Posterior cingulate gyrus (tissue), 11 donors: ENCODE measurements at places on chromosomes 5 and 9.
A peak's percentile ranks its signal among the peaks of the same experiment; 100 is the strongest.

DNA sequence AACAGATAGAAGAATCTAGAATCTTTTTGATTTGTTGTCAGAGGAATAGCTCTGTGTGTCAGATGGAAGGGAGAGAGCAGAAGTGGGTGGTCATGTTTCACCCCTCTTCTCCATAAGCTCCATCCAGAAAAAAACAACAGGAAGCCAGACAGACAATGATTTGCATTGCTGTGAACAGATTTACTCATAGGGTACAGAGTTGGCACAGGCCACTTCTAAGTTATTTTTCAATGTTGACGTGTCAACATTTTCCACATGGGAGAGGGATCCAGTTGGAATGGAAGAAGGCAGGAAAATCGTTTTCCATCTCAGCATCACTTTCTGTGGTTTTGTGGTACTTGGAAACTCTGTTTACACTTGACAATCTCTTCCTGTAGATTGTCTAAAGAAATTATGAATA is 86.7 kb downstream of the INSYN2B start:
- DNase-seq, result no peak

DNA sequence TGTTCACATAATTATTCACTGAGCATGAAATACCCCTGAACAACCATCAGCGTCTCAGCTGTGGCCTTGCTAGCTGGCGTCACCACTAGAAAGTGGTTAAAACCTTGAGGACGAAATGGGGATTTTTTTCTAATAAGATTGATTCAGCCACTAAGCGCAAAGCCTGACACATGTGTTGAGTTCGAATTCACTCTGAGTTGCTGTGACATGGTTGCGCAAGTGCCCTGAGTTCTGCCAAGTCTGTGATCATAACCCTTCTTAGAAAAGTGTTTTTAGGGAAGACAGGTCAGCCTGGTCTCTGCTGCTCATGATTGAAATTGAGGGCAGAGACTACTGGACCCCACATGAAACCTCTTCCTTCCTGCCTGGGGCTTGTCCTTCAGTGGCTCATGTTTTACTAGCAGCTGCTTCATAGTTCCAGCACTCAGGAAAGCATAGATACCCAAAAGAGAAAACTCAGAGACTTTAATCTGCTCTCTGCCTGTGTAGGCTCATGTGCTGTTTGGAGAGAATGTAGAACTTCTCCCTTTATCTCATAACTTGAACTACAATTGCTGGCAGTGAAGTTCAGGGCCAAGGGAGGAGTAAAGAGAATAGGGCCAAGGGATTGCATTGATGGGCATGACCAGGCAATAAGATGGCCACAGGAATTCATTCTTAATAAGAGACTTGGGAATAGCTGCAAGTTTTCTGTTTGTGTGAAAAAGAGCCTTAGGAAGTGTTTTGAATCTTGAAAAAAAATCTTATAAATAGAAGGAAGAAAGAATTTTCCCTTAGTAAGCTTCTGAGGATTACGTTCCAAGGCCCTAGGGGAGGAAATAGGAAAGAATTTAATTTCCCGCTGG is 66.8 kb upstream of the CXCL14 start:
- DNase-seq, result no peak

DNA sequence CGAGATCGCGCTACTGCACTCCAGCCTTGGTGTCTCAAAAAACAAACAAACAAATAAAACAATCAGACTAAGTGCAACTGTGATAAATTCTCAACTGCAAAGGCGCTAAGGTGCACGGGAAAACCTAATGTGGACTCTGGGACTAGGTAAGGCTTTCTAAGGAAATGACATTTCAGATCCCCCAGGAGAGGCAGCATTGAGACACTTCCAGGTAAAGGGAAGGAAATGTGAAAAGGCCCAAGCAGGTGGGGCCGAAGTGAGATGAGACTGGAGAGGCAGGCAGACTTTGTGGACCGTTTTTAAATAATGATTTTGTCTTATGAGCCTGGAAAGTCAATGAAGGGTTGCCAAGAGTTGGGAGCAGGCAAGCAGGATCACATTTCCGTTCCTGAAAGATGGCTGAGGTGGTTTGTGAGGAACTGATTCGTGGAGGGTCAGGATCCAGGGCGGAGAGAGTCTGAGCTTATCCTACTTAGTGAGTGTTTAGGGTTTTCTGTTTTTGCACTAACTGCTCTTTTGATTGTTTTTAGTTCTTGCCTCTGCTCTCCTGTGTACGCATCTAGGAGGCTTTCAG is 2.0 kb upstream of the APBA1 start:
- no peak for DNase-seq

DNA sequence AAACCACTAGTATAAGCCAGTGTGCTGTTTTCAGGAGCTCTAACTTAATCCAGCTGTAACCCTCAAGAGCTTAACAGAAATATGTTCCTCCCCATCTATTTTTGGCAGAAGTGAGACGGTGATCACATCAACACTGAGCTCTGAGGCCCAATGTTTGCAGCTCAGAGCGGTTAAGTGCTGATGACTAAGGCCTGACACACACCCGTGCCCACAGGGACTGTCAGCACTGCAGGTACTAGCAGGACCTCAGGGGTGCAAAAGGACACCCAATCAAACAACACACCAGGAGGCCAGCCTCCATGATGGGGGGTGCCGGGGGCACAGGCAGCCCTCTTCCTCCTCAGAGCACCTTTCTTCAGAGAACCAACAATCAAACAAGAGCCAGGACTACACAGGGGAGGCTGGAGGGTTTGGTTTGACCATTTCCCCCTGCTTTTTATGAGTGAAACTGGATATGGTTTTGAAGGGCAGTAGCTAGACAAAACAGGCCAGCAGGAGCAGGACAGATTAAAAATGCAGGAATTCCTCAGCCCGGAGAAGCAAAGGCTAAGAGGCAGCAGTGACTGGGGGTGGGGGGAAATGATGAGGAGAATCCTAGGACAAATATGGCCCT is 61.3 kb downstream of the RAPGEF1 start:
- no peak for DNase-seq

GRCh38 chr9:31013371-31013770 is 1371.1 kb upstream of the ACO1 start:
- DNase-seq, result no peak

DNA sequence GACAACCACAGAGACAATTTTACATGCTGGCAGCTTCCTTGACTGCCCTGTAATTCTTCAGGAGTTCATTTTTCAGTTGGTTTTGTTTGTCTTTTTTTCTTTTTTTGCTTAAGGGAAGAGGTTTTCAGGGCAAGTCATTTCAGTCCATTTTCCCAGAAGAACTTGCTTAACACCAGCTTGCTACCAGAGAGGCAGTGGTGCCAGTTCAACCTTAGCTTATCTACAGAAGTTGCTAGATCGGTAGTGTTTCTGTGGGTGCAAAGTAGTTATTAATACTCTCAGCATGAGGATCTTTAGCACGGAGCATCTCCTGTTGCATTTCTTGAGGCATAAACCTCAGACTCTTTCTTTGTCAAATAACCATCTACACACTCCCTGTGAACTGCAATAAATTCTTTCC is 1.1 kb downstream of the SPEF2 start:
- no peak for DNase-seq

GRCh38 chr5:80986382-80986781 is 26.2 kb downstream of the RASGRF2 start:
- no peak for DNase-seq

DNA sequence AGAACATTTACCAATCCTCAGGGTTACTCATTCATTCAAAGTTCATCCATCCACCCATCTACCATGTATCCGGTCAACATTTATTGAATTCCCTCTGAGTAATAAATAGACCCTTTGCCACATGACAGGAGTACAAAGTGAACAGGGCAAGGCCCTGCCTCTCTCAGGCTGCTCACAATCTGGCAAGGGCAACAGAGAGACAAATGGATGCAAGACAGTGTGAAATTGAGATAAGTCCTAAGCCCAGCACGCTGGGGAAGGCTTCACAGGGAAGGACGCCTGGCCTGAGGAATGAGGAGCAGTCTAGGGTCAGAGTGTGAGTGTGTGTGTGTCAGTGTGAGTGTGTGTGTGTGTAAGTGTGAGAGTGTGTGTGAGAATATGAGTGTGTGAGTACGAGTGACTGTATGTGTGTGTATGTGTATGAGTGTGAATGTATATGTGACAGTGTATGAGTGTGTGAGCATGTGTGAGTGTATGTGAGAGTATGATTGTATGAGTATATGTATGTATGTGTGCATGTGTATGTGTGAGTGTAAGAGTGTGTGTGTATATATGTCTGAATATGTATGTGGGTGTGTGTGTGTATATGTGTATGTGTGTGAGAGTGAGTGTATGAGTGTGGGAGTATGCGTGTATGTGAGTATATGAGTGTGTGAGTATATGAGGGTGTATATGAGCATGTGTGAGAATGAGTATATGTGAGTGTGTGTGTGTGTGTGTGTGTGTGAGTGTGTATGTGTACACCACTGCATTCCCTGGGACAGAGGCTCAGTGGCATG is 145.6 kb downstream of the FSTL4 start:
- DNase-seq, result no peak

DNA sequence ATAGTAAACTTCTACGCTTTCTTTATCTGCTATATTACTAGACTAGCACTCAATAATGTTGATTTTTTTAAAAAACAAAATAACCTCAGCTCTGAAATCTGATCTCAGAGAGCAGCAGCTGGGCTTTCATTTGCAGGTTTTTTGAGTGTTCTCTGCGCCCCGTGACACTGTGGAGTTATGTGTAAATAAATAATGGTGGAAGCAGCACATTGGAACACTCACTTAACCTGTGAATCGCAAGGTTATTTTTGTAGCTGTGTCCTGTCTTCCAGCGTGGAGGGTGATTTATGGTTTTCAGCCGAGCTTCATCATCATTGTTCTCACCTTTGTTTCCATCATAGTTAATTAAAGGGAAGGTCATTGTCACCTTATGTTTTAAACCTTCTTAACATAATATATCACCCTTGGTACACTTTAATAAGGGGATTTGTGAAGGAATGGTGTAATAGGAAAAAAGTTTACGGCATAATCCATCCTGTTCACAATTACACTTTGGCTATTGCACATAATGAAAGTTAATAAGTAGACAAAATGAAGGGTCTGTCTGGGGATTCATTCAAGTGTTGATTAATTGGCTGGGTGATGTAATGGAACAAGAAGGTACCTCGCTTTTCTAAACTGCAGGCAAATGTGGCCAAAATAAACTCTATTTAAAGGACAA is 493.3 kb upstream of the ADAMTS16 start:
- no peak for DNase-seq

GRCh38 chr5:141003791-141004611 is 37.7 kb downstream of the PCDHAC2 start:
- no peak for DNase-seq

- DNase-seq, result peak; percentile 43
These were observed 1.2 kb downstream of the ST8SIA4 start for GRCh38 chr5:100901821-100902341.

DNA sequence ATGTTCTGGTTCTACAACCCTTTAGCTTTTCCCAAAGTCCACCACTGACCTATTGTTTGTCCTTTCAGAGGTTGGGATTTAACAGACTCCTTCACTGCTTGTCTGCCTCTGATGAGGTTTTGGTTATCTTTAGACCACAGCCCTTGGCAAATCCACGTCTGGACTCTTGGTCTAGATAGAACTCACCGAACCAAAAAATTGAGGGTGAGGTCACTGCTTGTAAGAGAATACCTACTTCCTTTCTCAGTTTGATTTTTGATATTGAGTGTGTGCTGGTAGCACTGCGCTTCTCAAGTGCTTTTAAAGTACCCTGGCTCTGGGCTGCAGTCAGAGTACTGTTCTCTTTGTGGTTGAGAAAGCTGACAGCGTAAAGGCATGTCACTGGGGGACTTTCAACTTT is 61.7 kb downstream of the JMY start:
- DNase-seq, result no peak

- DNase-seq, result no peak
These were observed 68.8 kb downstream of the NPR3 start for GRCh38 chr5:32779754-32780415.

GRCh38 chr5:91132550-91132949 is 250.6 kb downstream of the ARRDC3 start:
- no peak for DNase-seq

DNA sequence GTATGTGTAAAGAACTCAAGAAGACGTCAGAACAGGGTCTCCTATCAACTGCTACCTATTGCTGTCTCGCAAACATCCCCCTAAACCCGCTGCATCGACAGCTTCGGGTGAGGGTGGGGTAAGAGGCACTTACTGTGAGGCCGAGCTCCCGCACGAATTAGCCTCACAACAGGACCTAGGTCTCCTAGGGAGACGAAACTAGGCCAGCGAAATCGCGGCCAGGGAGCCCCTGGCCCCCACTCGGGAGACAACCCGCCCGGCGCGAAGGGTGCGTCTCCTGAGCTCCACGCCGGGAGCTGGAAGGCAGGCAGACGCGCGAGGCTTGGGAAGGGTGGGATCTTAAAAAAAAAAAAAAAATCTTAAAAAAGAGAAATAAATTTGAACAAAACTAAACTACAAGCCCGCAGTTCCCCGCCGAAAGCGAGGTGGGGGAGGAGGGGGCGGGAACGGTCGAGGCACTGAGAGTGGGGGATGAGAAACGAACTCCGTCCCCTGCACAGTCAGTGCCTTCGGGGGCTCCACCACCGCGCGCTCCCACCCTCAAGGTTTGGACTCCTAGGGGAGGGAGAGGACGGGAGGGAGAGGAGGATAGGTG is 33.0 kb upstream of the NFIB start:
- peak; percentile 68 for DNase-seq

DNA sequence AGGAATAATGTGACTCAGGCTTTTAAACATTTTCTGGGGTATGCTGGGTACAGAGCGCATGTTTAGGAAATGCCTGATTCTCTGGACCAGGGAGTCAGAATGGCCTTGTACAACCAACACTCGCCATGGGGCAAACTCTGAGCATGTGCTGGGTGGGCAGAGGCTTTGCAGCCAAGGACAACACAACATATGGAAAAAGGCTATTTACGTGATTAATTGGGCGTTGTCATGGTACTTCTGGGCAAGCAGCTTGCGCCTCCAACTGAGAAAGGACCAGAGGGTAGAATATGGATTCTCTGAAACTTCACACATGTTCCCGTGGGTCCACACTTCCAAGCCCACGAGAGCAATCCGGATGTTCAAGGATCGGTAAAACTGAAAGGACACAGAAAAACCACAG is 49.1 kb downstream of the NIPAL4 start:
- no peak for DNase-seq

DNA sequence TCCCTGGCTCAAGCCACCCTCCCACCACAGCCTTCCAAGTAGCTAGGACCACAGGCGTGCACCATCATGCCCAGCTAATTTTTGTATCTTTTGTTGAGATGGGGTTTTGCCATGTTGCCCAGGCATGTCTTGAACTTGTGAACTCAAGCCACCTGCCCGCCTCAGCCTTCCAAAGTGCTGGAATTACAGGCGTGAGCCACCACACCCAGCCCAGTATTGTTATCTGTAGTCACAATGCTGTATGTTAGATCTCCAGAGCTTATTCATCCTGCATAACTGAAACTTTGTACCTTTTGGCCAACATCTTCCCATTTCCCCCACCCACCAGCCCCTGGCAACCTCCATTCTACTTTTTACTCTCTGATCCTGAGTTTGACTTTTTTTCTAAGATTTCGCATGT is 37.5 kb downstream of the CREBRF start:
- no peak for DNase-seq

GRCh38 chr9:16028548-16028947 is 475.7 kb downstream of the CCDC171 start:
- DNase-seq, result no peak

DNA sequence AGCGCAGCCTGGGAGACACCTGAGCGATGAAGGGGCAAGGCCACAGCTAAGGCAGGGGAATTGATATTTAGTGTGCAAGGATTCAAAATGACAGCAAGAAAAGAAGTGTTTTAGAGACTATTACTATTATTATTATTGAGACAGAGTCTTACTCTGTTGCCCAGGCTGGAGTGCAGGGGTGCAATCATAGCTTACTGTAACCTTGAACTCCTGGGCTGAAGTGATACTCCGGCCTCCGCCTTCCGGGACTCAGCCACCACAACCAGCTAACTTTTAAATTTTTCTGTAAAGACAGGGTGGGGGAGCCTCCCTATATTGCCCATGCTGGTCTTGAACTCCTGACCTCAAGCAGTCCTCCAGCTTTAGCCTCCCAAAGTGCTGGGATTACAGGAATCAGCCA is 3.3 kb upstream of the GRHPR start:
- no peak for DNase-seq
